ENCODE measurements at places on chromosomes 2 and 18.

GRCh38 chr18:27605107-27605834, 420.2 kb upstream of the CHST9 start:
- peak; percentile 12 for DNase-seq

DNA sequence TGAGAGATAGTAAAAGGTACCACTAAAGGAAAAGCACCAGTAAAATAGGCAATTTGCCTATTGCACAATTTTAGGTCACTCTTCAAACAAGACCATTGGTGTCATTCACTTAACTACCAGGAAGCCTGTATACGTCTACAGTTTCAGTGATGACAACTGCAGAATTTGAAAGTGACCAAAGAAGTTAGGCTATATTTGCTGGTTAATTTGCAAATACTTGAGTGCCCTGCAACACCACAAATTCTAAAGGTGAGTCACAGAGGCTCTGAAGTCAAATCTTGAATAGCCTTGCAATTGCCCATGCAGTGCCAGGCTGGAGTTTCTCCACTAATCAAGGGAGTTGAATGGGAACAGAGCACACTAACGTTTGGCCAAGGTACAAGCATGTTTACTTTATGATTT, 128.7 kb upstream of the CCDC68 start:
- DNase-seq: no peak

DNA sequence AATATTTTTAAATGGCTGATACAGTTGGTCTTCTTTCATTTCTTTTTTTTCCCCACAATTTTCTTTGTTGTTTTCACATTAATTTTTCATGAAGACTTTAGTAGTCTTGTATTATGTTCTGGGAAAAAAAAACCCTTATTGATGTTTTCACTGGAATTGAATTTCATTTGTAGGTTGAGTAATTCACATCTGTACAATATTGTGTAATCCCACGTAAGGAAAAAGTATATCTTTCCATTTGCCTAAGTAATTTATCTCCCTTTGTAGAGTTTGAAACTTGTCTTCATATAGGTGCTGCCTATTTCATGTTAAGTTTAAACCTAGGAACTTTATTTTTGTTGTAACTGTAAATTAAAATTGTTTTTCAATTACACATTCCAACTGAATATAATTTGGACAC, 2.0 kb downstream of the DNAJC27 start:
- no peak for DNase-seq

GRCh38 chr2:201854841-201855240, 48.5 kb downstream of the CDK15 start:
- no peak for DNase-seq

GRCh38 chr18:3584897-3585460, 135.0 kb downstream of the TGIF1 start:
- DNase-seq: no peak

GRCh38 chr18:63082366-63083019, 237.1 kb downstream of the BCL2 start:
- DNase-seq: no peak

GRCh38 chr2:238869293-238870124, 21.6 kb downstream of the TWIST2 start:
- DNase-seq: no peak

DNA sequence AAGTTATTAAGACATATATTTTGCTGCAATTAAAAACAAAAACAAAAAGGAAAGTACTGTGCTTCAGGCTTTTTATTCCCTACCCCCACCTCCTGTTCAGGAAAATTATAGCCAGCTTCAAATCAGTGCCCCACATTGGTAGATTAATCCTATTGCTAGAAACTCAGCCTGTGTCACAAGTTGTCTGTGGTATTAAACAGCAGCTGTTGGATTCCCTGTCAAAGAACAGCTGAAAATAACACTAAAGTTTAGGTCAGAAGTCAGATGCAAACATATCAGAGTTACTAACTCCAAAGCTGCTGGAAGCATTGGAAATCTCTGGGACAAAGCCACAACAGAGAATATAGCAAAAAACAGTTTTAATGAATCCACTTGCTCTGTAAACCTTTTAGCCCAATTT, 818 bp upstream of the CCDC141 start:
- no peak for DNase-seq

- no peak for DNase-seq
Measured at GRCh38 chr18:76593843-76594242, 98.8 kb upstream of the ZNF516 start.

DNA sequence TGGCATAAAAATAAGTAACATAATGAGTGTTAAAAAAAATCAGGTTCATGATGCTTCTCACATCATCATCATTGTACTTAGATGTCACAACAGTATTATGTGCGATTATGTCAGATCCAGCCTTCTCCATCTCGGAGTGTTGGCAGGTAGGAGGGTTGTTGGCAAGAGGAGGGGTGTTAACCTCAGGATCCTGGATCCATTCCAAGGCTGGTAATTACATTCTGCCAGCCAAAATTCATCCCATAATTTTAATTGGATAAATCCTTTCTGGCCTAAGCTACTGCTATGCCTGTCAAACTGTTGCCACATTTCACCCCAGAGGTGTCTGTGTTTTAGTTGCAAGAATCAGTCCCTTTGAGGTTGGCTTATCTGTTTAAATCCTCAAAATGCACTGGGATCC, 891 bp upstream of the FTCDNL1 start:
- no peak for DNase-seq

GRCh38 chr2:28648147-28648546, 103.5 kb upstream of the PPP1CB start:
- no peak for DNase-seq

DNA sequence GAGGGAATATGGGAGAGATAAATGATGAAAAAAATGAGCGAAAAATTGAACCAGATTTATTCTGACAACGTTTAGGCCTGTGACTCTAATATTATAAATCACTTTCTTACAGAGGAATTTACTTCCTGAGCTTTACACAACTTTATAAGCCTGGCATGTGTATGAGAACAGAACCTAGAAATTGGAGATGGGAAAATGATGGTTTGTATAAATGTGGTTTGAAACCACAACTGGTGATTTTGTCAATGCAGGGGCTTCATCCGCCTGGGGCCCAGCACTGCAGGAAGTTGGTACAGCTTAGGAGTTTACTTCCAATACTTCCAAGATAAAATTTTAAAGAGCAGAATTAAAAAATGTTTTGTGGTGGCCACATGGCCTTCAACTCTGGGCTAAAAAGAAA, 82.3 kb downstream of the VAPA start:
- DNase-seq: no peak

DNA sequence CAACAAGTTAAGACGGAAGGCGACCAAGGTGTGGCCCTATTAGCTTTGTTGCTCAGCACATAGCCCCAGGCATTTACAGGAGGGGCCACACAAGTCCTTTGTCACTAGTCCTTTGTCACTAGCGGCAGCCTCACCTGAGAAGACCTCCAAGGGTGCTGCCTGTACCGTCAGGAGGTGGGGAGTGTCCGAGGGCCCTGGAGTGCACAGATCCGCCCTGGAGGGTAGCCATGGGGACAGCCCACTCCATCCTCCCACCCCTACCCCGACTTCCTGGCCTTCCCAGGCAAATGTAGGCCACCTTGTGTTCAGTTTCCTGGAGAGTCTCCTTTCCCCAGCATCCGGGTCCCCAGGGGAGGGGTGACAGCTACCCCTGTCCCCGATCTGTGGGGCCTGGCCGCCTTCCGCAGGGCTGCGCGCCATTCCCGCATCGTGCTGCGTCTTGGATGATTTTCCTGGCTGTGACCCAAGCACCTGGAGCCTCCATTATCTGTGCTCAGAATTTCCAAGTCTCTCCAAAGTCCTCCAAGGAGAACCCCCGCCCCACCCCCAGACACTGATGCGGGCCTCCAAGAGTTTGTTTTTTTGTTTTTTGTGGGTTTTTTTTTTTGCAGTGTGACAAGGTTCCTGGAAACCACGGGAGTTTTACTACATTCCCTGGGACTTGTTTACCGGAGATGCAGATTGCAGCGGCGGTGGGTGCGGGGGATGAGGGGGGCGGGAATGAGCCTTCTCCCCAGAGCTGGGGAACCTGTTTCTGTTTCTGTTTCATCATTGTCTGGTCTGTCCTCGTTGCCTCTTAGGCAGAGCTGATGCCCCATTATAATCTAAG, 28.6 kb downstream of the TEX44 start:
- no peak for DNase-seq

GRCh38 chr18:61108706-61109105, 224.5 kb upstream of the CDH20 start:
- no peak for DNase-seq

DNA sequence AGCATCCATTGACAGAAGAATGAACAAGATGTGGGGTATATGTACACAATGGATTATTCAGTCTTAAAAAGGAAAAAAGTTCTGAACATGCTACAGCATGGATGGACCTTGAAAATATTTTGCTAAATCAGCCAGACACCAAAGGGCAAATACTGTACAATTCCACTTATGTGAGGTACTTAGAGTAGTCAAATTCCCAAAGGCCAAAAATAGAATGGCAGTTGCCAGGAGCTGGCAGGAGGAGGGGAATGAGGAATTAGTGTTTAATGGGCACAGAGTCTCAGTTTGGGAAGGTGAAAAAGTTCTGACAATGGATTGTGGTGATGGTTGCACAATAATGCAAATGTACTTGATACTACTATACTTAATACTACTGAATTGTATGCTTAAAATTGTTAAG, 193.2 kb downstream of the MBD2 start:
- no peak for DNase-seq

- DNase-seq: no peak
Measured at GRCh38 chr2:227876300-227876801, 4.9 kb downstream of the DAW1 start.

- DNase-seq: no peak
Measured at GRCh38 chr2:192735447-192735846, 540.7 kb upstream of the TMEFF2 start.

GRCh38 chr2:84880645-84881521, at the start of gene TRABD2A:
TRABD2A (minus strand) TSS chr2:84881084; CDS start chr2:84881039, 45 bp downstream.
- DNase-seq: no peak

DNA sequence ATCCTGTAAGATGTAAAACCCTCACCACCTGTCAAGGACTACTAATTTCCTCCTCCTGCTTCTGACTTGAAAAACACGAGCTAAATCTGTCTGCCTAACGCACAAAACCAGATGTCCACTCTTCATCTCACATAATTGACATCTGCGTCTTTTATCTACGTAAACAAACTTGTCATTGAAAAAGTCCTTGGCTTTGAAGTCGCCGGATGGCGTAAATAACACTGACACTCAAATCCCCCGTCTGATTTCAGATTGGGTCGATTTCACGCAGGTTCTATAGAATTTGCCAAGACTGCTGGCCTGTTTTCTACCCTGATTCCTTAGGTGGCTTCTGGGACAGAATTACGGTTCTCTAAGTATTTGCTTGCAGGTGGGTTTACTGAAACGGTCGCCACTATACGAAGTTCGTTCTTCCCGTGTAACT, 539 bp upstream of the MOB4 start:
- DNase-seq: no peak

GRCh38 chr2:28432362-28432761, 39.7 kb downstream of the FOSL2 start:
- DNase-seq: no peak

DNA sequence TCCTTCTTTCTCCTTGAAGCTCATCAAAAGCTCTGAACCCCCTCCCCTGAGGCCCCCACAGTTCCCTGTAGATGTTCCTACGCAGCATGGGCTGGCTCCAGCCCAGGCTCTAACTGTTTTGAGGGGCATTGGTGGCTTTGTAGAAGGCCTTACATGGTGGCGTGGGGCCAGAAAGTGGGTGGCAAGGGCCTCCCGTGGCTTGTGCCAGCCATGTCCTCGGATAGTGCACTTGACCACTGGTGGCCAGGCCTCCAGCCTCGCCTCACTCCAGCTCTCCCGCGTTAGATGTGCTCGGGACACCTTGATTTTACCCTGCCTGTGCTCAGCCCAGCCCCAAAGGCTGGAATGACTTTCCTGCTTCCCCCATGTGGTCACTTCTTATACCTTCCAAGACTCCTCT, 92.9 kb downstream of the TWIST2 start:
- no peak for DNase-seq

DNA sequence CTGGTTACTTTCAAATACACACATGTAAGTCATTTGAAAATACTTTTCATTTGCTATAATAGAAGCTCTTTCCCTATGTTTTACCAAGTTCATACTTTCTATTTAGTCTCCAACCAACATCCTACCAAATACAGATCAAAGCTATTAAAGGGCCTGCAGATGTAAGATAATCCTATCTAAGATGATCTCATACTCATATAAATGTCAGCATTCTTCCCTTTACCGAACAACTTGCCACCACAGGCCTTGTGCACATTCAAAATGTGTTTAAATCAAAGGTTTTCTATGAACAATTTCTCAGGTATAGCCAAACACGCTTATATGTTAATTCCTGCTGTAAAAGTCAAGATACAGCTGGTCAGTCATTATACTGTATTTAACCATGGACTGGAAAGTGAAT, 23.3 kb downstream of the KCTD18 start:
- DNase-seq: no peak

DNA sequence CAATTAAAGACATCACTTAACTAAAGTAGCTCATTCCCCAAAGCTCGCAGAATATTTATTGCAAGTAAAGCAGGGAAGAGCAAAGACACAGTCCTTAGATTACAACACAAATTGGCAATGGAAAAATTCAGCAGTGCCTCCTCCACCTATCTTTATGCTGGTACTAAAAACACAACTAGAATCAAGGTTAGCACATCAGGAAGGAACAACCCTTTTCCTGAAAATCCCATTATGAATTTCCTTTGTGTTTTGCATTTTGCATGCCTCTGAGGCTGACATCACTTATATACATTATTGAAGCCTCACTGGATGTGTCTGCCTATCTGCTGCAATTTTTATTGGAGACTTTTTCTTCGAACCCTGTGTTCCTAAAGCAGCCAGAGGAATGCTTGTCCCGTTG, 193.8 kb upstream of the STK17B start:
- no peak for DNase-seq

DNA sequence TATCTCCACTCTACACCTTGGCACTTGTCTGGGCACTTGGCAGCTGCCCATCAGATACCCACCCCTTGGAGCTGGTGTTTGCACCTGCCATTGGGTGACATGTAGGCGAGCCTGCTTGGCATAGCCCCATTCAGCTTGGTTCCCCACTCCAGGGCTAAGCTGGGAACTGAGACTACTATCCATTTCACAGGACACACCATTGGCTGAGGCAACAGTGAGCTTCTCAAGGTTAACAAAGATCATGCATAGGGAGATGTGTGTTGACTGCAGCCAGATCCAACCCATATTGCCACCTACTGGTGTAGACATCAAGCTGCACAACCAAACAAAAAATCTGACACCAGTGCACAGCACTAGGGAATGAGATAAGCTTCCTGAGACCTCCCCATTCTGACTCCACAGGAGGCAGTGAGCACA, 1389.8 kb upstream of the TMEFF2 start:
- peak; percentile 3 for DNase-seq

DNA sequence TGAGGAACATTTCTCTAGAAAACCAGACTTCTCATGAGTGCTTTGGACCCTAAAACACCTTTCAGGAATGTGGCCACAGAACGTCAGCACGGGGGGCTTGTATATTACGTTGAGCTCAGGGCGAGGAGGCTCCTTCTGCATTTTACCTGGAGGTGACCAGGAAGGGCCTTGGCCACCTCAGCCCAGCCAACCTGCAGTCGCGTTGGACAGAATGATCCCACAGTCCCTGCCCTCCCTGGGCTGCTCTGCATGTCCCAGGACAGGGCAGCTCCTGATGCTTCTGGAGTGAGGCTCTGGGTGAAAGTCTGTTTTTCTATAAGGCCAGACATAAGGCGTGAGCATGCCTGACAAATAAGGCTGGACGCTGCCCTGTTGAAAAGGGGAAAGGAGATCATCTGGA, 121.9 kb downstream of the NDUFA10 start:
- no peak for DNase-seq

All from GM04503 (cell line).